ENCODE measurements at places on chromosomes 1 and 21.

DNA sequence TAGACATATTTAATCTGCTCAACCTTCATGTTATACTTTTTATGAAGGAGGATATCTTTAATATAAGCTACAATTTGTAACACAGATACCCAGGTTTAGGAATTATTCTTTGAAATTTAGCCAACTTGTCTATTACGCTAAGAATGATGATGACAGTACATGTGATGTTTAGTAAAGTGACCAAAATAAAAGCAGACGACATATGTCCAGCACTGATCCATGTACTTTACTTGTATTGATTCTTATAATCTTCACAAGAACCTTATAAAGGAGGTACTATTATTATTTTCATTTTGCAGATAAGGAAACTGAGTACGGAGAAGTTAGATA, 37.2 kb upstream of the ATG4C start:
- DNase-seq = no peak

DNA sequence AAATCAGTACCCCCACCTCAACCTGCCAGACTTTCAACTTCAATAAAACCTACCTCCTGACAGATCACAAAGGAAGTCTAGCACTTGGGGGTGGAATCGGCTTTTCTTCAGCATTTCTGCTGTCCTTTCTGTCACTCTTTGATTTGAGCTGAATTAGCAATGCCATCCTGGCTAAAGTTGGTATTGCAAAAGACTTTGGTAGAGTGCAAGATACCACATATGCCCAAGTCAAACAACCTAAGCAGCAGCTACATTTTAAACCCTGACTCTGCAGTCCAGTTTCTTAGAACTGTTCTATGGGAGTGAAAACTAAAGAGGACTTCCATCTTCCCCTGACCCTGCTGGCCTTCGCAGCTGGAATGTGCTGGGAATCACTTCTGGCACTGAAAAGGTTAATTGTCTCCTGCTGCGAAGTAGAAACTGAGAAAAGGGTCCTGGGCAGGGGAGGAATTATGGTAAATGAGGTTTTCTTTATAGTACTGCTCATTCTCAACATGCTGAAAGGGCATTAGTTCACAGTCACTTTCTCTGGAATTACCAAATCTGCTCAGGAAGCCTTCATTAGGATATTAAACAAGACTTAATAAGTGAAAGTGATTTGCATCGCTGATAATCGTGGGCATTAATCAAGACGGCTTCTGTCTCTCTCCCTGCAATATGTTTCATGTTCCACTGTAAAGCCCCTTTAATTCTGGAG, 126.2 kb upstream of the SMYD2 start:
- DNase-seq = no peak

DNA sequence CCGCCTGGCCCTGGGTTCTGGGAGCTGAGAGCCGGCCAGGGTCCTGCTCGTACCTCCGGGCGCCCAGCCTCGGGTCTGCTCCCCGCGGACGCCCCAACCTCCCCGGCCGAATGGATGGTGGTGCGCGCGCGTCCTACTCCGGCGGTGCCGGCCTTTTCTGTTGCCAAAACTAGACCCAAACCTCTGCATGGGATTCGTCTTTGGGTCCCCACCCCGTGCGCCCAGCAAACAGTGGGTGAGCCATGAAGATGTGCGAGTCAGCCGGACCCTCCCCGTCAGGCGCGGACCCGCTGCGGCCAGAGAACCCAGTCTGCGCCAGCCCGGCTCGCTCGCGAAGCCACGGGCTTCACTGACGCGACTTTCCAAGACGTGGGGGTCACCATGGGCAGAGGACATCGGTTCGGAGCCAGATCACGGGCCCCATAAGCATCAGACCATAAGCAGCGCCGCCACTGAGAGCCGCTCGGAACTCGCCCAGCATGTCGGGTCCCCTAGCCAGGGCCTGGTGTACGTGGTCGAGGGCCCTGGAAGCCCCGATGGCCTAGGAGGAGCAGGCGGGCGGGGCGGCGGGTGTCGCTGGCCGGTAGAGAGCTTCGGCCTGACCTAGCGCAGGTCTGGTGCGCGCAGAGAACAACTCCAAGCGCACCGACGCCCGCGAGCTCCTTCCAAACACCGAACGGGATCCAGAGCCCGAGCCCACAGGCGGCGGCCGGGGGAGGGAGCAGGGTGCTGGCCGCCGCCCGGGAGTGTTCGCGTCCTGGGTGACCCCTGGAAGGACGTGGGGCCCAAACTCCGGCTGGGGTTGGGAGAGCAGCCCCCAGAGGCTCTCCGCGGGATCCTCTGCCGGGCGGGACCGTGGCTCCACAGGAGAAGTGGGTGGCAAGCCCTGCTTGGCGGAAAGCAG, 1.0 kb upstream of the TP73 start:
- DNase-seq = no peak

DNA sequence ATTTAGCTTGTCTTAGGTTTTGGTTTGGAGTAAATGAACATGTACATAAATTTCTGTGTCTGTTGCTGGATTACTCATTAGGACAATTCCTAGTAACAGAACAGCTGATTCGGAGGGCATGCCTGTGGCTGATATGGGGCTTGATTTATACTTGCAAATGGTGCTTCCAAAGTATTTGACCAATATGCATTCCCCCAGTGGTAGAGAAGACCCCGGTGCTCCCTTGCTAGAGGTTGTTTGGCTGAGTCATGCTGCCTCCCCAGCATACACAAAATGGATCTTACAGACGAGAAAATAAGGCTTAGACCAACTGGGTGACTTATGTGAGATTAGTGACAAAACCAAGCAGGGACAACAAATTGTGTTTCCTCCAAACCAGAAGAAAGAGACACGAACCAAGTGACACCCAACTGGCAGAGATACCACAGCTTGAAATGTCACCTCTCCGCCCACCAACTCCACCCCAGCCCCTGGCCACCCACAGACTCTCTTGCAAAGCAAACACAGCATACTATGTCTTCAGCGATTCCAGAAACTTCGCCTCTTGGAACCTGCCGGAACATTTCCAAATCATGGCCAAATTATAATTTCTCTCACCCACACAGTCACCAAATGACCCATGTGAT, 75.9 kb upstream of the ETS2 start:
- DNase-seq = no peak

DNA sequence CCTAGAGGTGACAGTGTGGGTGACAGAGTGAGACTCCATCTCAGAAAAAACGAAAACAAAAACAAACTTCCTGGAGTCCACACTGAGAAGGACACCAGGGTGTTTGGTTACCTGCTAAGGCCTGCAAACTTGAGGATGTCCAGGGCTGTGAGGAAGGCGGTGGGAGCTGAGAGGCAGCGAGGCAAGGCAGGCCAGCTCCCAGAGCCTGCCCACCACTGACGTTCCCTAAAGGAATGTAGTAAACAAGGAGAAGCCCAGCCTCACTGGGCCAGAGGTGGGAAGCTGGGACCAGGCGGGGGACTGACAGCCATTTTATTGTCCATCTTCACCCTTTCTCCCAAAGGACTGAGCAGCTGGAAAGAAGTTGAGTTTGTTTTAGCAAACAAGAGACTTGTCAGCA, 24.1 kb downstream of the SHISA4 start:
- DNase-seq = no peak

GRCh38 chr1:196361112-196361714, 247.0 kb downstream of the KCNT2 start:
- DNase-seq = no peak
